H4 (cell line): ENCODE measurements at places on chromosomes 3 and 15. TPM values are rescaled to one million over a fixed set of nuclear protein-coding genes. Genes with fewer than 3 reads are reported as not detected.
A peak's percentile ranks its signal among the peaks of the same experiment; 100 is the strongest.

The SEMA6D gene
- total RNA-seq: 7.6 and 10.4 TPM in 2 replicates

The CMSS1 gene
- 39.3 and 40.2 TPM in 2 replicates for total RNA-seq

The STRC gene
- total RNA-seq: 0.08 TPM in 1 of 2 replicates, not detected in the other

DNA sequence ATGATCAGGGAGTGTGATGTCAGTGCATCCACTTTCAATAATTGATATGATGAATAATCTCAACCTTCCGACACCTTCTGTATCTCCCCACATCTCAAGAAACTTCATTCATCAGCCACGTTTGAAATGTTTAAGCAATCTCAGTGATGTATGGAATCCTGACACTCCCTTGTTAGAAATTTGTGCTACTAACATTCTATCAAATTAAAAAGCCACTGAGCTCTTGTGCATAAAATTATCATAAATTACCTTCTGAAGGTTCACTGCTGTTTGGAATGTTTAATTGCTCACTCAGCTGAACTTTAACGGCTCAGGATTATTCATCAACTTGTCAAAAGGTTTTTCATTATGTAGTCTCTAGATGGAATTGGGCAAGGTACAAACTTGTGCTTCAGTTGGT is 108.4 kb upstream of the DPH6 start:
- no peak for DNase-seq

DNA sequence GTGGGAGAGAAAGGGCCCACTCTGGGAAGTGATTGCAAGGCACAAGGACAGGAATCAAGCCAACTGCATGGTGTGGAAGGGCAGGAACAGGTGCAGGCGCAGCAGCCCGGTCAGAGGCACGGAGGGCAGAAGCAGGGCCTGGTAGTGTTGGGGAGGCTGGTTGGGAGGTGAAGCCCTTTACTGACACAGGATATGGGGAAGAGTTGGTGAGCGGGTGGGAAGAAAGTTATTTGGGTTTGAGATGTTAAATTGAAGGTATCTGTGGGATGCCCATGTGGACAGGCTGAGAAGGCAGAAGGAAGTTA is 83.6 kb upstream of the ABHD2 start:
- no peak for DNase-seq

DNA sequence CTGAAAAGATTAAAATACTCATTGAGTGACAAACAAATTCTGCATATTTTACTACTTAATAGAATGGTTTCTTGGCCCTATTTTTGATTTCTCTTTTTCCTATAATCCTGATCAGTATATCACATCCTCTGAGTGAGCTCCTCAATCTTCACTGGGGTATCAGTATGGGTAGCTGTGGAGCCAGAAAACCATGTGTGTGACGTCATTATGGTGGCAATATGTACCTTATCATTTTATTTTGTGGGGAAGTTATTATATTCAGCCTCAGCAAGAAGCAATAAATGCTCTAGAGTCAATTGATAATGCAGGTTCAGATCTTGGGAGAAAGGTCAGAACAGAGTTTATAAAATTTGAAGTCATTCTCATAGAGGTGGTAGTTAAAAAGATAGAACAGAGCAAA is 1135.7 kb upstream of the CADM2 start:
- no peak for DNase-seq

- peak; percentile 43 for DNase-seq
Measured at GRCh38 chr3:140499114-140499757, 178.6 kb upstream of the TRIM42 start.

DNA sequence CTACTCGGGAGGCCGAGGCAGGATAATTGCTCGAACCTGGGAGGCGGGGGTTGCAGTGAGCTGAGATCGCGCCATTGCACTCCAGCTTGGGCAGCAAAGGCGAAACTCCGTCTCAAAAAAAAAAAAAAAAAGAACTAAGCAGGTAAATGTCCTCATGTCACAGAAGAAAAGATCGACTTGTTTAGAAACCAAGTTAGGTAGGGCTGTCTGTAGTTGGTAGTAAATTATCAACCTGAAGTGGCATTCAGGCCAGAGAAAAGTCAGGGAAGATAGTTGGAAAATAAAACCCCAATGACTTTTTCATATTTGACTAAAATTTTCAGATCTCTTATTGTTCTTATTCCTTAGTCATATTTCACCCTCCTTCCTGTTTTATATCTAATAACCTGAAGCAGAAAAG is 55.4 kb downstream of the ZNF609 start:
- DNase-seq: no peak

GRCh38 chr15:46120713-46121112 is 485.9 kb downstream of the SQOR start:
- no peak for DNase-seq

- no peak for DNase-seq
Measured at GRCh38 chr15:89119489-89120478, 31.5 kb downstream of the ABHD2 start.

- no peak for DNase-seq
Measured at GRCh38 chr15:100767001-100767825, 112.4 kb upstream of the ALDH1A3 start.

- no peak for DNase-seq
Measured at GRCh38 chr3:49930922-49931321, 1.3 kb upstream of the MON1A start.
